ENCODE measurements at places on chromosomes 3 and 15. TPM values are rescaled to one million over a fixed set of nuclear protein-coding genes. Genes with fewer than 3 reads are reported as not detected.

DNA sequence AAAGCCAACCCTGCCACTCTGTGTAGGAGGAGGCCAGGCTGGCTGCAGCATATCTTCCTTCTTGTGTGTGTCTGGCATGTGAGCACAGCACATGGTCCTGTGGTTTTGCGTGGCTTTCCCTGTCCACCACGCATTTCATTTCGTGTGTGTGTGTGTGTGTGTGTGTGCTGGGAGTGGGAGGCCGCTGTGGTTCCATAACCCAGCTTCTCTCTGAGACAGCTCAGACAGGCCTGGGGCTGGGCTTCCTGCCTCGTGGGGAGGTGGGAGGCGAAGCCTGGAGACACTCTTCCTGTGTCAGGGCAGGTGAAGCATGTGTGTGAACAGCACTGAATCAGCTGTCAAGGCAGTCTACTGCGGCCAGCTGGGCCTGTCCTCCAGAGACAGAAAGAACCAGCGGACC is 16.0 kb upstream of the MRPS22 start:
- no peaks in the 10 kb centered on the region for H3K36me3 ChIP-seq
- no peak overlapping the region for H3K4me3 ChIP-seq
- DNase-seq = peak; percentile 53

GRCh38 chr3:179958759-179959158 is 78.0 kb downstream of the PEX5L start:
- H3K27ac ChIP-seq = no peak overlapping the region
- no peak overlapping the region for H3K4me3 ChIP-seq
- H3K36me3 ChIP-seq = no peaks in the 10 kb centered on the region
- no peaks in the 10 kb centered on the region for H3K4me1 ChIP-seq
- DNase-seq = no peak

DNA sequence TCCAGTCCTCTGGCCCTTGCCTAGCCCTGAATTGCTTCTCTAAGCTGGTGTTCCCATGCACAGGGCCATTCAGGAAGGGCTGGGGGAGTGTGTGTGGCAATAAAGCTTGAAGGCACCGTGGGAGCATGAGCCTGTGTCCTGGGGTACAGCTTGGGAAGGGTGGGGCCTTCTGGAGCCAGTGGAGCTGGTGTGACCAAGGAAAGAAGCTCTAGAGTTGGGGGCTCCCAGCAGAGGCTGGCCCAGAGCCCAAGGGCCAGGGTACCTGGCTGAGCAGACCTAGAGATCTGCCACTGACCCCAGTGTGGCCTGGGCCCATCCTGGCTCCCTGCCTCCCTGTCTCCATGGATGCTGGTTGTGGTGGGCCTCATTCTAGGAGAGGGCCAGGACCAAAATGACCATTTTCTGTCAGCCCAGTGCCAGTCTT is 8.1 kb downstream of the ABTB1 start:
- peaks cover 22% of the 10 kb centered on the region for H3K4me1 ChIP-seq
- peak; percentile 56 for DNase-seq
- H3K4me3 ChIP-seq = no peak overlapping the region

- H3K27me3 ChIP-seq = no peaks in the 10 kb centered on the region
- no peak overlapping the region for H3K27ac ChIP-seq
- no peak for DNase-seq
- H3K4me1 ChIP-seq = peaks cover 10% of the 10 kb centered on the region
Observed at GRCh38 chr3:12194209-12194608, 35.5 kb upstream of the TIMP4 start.

- no peaks in the 10 kb centered on the region for H3K27me3 ChIP-seq
- no peak for DNase-seq
- H3K4me3 ChIP-seq = no peak overlapping the region
- peaks cover 4% of the 10 kb centered on the region for H3K4me1 ChIP-seq
- no peaks in the 10 kb centered on the region for H3K36me3 ChIP-seq
Observed at GRCh38 chr3:101066711-101067129, 73.5 kb upstream of the ABI3BP start.

The SLC9C1 gene
- total RNA-seq = 0.48 TPM

DNA sequence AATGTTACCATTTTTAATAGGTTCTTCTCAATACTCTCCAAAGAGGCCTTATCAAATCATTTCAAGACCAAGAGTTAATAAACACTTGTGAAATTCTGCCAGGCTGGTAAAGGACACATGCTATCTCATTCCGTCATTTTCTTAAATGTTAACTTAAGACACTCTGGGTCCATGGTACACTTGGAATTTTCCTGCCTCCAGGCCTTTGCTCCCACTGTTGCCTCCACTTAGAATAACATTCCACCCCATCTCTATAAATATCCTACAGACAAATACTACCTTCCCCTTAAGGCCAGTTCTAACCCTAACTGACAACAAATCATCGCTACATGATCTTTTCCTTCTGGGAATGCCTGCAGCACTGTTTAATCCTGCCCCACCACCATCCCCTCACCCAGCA is 24.1 kb downstream of the MAGI1 start:
- H3K36me3 ChIP-seq = no peaks in the 10 kb centered on the region
- no peak overlapping the region for H3K4me3 ChIP-seq
- peaks cover 35% of the 10 kb centered on the region for H3K4me1 ChIP-seq
- H3K27ac ChIP-seq = peak overlapping the region; percentile 61

DNA sequence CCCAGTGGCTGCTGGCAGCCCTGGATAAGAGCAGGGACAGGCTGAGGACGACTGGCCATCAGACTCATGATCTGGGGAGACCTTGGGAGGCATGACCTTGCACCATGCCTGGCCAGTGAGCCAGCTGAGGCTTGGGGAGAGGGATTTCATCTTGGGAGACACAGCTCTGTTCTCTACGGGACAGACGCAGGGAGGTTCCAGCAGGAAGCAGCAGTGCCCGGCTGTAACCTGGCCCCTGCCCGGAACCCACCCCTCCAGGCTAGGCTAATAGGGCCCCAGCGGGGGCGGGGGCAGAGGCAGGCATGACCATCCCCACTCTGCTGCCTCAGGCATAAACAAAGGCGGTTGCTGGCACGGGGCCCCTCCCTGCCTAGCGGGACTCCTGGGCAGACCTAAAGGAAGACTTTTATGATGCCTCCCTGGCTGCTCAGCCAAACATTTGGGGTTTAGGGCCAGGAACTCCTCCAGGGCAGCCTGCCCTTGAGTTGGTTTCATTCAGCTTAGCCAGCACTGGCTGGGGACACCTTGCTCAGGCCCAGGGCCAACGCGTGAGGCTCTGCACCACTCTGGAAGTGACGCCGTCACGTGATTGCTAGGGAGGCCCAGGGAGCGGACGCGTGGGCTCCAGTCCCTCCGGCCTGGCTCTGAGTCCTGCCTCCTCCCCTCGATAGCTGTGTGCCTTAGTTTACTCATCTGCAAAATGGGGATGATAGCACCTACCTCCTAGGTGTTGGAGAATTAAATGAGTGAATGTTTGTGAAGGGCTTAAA is 27.6 kb downstream of the HDAC11 start:
- H3K4me1 ChIP-seq = peaks cover 24% of the 10 kb centered on the region
- DNase-seq = no peak
- no peaks in the 10 kb centered on the region for H3K27me3 ChIP-seq
- H3K27ac ChIP-seq = peak overlapping the region; percentile 40
- no peaks in the 10 kb centered on the region for H3K36me3 ChIP-seq
- peak overlapping the region; percentile 49 for H3K4me3 ChIP-seq

The LDHAL6B gene
- not detected for total RNA-seq

DNA sequence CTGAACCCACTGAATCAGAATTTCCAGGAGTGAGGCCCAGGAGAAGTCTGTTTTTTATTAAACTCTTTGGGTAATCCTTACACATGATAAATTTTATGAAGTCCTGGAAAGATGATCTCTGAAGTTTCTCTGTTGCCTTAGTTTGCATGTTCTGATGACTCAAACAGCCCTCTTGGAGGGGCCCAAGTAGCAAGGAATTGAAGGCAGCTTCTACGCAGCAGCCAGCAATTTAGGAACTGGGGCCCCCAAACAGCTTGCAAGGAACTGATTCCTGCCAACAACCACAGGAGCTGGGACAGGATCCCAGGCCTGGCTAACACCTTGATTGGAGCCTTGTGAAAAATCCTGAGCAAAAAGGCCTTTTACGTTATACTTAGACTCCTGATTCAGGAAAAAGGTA is 5.4 kb upstream of the ACP3 start:
- no peak overlapping the region for H3K4me3 ChIP-seq
- H3K4me1 ChIP-seq = peaks cover 9% of the 10 kb centered on the region
- no peak for DNase-seq
- H3K27me3 ChIP-seq = peaks cover 3% of the 10 kb centered on the region
- H3K27ac ChIP-seq = no peak overlapping the region

DNA sequence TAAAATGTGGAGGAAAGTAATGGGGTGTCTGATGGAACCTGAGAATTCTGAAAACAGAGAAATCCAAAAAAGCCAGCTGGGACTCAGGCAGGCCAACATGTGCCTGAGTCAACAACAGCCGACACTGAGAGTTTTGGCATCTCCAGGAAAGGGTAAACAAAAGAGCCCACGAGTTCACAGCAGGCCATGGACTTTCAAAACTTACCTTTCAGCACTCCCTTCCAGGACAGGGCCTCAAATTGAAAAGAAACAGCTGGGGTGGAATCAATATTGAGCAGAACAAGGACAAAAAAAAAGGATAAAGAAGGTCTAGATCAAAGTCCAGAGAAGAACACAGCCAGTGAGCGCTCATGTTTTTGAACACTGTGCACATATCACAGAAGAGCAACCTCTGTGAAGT is 735.4 kb upstream of the GRM7 start:
- peaks cover 5% of the 10 kb centered on the region for H3K4me1 ChIP-seq
- no peaks in the 10 kb centered on the region for H3K36me3 ChIP-seq
- H3K27ac ChIP-seq = no peak overlapping the region
- no peak for DNase-seq

GRCh38 chr3:138336454-138336999 is 6.9 kb upstream of the NME9 start:
- peaks cover 5% of the 10 kb centered on the region for H3K4me1 ChIP-seq
- H3K4me3 ChIP-seq = no peak overlapping the region
- no peak overlapping the region for H3K27ac ChIP-seq
- H3K36me3 ChIP-seq = no peaks in the 10 kb centered on the region

- peaks cover 13% of the 10 kb centered on the region for H3K4me1 ChIP-seq
- no peak for DNase-seq
- H3K4me3 ChIP-seq = no peak overlapping the region
- peak overlapping the region; percentile 12 for H3K27ac ChIP-seq
Observed at GRCh38 chr15:25811481-25811906, 51.6 kb downstream of the ATP10A start.

GRCh38 chr15:91947293-91947679 is 93.8 kb downstream of the SLCO3A1 start:
- H3K36me3 ChIP-seq = peaks cover 9% of the 10 kb centered on the region
- no peak for DNase-seq
- peak overlapping the region; percentile 95 for H3K27ac ChIP-seq
- H3K27me3 ChIP-seq = peaks cover 4% of the 10 kb centered on the region
- H3K4me3 ChIP-seq = peak overlapping the region; percentile 40

DNA sequence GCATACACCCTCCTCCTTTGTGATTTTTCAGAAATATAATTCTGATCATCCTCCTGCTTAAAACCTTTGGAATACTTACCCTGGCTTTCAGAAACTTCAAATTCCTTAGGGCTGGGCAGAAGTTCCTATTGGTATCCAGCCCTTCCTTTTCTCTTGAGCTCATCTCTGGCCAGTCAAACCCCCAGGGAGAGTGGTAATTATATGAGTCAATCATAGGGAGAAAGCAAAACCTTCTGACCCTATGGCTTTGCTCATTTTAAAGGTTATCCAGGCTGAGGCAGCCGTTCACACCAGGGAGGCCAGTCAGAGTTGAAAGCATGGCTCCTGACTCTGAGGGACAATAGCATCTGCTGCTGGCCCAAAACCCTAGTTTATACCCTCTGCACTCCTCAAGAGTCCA is 23.9 kb upstream of the CTNNB1 start:
- H3K27ac ChIP-seq = no peak overlapping the region
- no peak overlapping the region for H3K4me3 ChIP-seq
- peaks cover 19% of the 10 kb centered on the region for H3K4me1 ChIP-seq
- no peaks in the 10 kb centered on the region for H3K36me3 ChIP-seq
- H3K27me3 ChIP-seq = peaks cover 4% of the 10 kb centered on the region

The TMEM108 gene
- total RNA-seq = 4.8 TPM

GRCh38 chr15:100716456-100717085 is 114.2 kb downstream of the ASB7 start:
- H3K4me3 ChIP-seq = no peak overlapping the region
- peaks cover 27% of the 10 kb centered on the region for H3K27me3 ChIP-seq
- no peaks in the 10 kb centered on the region for H3K36me3 ChIP-seq
- DNase-seq = peak; percentile 39
- H3K4me1 ChIP-seq = peaks cover 15% of the 10 kb centered on the region

The GOLGA6B gene
- total RNA-seq = not detected

DNA sequence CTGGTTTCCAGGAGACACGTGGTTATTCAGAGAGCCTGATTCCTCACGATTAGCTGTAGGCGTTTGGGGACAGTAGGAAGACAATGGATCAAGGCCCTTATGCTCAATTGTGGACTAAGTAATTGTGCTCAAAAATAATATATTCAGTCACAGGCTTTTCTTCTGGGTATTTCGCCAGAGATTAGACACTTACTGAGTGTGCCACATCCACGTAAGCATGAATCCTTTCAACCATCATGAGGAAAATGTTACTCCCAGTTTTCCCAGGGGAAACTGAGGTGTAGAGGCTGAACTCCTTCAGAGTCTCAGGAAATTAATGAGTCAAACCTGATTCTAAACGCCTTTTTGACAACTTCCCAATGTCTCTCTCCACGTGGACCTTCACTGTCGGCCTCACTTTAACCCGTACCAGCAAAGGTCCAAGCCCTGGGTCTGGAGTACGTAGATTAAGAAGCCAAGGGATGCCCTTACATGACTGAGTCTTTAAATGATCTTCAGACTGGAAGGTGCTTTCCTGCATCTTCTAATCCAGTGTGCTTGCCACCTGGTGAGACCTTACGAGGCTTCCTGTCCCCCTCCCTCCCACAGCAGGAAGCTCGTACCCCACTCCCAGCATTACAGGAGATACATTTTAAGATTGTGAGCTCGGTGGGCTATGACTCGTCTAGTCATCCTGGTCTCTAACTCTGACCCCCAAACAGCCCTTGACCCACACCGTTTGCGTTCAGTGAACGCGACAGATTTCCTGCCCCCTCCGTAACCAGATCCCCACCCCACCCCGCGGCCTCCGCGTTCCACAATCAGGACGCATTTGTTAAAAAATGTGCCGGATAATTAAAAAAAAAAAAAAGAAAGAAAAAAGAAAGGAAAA is 1.7 kb downstream of the PKM start:
- no peak for DNase-seq
- no peaks in the 10 kb centered on the region for H3K27me3 ChIP-seq
- H3K4me1 ChIP-seq = peaks cover 48% of the 10 kb centered on the region
- H3K4me3 ChIP-seq = peak overlapping the region; percentile 95
- H3K27ac ChIP-seq = peak overlapping the region; percentile 95

- H3K4me3 ChIP-seq = no peak overlapping the region
- no peaks in the 10 kb centered on the region for H3K36me3 ChIP-seq
- DNase-seq = no peak
- no peak overlapping the region for H3K27ac ChIP-seq
Observed at GRCh38 chr15:27330326-27330725, 359.3 kb downstream of the GABRG3 start.
